ENCODE measurements at places on chromosomes 7 and 10.

- DNase-seq = no peak
Observed at GRCh38 chr7:69780379-69780778, 182.1 kb downstream of the AUTS2 start.

- DNase-seq = no peak
Observed at GRCh38 chr10:32600317-32600716, 154.4 kb downstream of the CCDC7 start.

GRCh38 chr7:155843426-155844018, 31.3 kb upstream of the SHH start:
- no peak for DNase-seq

DNA sequence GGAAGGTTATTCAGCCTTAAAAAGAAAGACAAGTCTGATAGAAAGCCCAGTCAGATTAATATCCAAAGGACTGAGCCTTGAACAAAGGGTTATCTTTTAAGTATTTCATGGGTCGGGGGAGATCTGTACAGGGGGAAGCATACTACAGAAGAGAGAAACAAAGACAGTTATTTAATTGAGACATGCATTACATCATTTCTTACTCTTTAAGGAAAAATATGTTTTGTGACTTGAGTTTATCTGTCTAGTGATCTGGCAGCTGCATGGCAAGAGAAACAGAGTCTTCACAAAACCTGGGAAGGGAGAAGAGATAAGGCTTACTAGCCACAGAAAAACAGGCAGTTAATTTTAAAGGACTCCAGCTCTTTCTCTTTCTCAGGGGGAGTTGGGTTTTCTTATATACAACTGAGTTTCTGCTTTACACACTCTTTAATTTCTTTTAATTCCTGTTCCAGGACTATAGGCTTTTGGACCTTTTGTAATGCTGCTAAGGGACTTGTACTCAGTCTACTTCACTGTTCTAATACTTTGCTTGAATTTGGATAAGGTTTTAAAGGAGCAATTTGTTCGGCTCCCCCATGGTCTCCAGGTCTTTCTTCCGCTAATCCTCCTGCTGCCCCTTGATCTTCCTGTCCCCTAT, 20.9 kb upstream of the CYP3A43 start:
- DNase-seq = no peak
